Stimulated activated CD4-positive, alpha-beta T cell treated with anti-CD3 and anti-CD28 coated beads, TNF-alpha, amount 100 ng/mL, for 1 hour (primary cell): ENCODE measurements at places on chromosomes 16 and 17.

DNA sequence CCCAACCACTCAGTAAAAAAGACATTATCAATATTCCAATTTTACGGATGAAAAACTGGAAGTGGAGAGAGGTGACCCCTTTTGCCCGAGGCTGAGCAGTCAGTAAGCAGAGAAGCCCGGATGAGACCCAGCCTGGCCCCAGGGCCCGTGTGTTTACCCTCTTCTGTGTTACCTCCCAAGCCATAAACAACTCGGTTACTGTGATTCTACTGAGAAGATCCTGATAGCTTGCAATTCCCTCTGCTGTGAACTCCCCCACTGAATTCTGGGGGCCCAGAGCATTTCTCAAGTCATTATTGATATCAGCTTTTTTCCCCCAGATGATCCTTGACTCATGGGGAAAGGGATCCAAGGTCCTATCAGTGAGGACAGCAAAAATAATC lies 482.6 kb upstream of the ERCC4 start:
- no peak for DNase-seq

GRCh38 chr16:57307365-57307764 lies 22.9 kb upstream of the PLLP start:
- DNase-seq = no peak

GRCh38 chr16:80459331-80459777 lies 81.4 kb upstream of the DYNLRB2 start:
- DNase-seq = no peak

DNA sequence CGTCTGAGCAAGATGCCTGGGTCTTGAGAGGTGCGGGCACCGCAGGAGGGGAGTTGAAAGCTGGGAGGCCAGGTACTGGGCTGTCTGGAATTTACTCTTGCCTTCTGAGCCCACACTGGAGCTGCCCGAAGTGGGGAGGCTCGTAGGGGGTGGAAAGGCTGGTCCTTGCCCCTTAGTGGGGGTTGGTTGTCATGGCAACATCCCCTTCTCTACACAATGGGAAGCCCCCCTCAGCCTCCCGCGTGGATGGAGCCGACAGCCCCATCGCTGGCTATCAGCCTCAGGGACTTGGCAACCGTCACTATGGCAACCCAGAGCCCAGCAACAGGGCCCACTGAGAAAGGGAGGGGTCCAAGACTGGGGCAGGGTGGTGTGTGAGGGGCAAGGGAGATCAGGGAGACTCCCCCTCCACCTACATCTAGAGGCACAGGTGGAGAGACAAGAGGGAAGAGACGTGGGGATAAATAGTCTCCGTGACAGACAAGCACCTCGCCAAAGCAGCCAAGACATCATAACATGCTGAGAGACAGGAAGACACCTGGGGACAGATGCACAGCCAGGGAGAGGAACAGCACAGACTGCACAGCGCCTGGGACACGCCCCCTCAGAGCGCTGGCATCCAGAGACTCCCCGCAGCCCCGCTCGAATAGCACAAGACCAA lies 5.3 kb upstream of the DNAH2 start:
- DNase-seq = no peak
